ENCODE measurements at places on chromosomes 7 and 10. TPM values are rescaled to one million over a fixed set of nuclear protein-coding genes. Genes with fewer than 3 reads are reported as not detected.

GRCh38 chr7:158821171-158822031 lies 7.9 kb downstream of the ESYT2 start:
- no peak for DNase-seq

DNA sequence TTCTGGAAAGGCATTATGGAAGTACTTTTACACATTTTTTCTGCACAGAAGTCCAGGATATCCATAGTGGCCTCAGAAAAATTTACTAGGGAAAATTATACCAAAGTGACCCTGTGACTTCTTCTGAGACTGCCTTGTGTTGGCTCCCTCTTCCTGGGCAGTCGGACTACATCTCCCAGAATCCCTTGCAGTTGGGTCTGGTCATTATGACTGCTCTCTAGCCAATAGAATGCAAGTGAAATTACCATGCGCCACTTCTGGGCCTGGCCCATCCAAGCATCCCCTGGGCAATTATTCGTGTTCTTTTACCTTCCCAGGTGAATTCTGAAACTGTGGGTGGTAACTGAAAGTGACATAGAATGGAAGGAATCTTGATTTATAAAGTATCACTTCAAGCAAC lies 430.9 kb downstream of the ACTR3B start:
- DNase-seq: no peak

DNA sequence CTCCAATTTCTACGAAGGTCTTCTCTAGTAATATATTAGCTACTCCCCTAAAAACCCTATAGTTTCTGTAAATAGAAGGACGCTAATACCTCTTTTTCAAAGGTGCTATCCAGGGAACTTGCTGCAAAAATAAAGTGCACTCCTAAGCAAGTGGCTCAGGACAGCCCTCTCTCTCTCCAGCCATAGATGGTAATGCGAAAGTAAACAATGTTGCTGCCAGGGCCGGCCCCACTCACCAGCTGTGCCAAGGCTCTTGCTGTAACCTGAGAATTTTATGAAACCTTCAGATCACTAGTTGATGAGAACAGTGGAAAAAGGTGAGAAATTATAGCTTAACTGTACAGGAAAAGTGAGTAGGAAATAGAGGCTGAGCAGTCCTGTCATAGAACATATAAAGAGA lies 10.9 kb upstream of the TAS2R39 start:
- DNase-seq: no peak

DNA sequence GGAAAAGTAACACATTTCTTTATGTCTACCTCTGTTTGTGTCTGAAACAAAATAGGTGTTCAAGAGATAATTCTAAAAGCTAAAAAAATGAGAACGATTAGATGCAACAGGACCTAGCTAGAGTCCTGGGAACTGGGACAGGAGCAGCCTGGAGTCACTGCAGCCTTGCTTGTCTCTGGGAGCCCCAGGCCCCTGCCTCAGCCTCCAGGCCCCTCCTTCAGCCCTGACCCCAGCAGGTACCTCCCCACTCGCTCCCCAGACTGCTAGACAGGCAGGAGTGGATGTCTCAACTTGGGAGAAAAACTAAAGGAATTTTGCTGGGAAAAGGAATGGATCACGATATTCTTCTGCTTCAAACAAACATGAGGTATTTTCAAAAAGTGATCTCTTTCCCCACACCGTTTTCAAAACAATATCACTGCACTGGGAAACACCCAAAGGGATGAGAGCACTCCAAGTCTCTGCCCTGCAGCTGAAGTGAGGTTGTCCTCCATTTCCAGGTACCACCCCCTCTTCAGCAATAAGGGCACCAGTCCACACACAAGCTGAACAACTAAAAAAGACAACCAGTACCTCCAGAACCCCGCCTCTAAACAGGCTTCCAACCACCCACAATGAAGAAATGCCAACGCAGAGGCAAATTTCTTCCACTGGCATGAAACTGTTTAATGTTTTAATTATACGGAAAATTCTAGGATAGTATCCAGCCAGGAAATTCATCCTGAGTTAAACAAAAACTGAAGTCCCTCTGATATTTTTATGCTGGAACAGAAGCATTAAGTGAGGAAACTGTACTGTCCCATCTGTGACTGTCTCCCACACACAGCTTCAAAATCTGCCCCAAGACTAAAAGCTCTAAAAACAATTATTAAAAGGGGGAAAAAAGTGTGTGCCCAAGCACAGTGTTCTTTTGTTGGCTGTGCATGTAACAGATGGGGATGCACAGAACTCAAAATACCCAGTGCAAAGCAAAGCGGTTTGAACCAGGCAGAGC lies 47.2 kb downstream of the XPNPEP1 start:
- no peak for DNase-seq

DNA sequence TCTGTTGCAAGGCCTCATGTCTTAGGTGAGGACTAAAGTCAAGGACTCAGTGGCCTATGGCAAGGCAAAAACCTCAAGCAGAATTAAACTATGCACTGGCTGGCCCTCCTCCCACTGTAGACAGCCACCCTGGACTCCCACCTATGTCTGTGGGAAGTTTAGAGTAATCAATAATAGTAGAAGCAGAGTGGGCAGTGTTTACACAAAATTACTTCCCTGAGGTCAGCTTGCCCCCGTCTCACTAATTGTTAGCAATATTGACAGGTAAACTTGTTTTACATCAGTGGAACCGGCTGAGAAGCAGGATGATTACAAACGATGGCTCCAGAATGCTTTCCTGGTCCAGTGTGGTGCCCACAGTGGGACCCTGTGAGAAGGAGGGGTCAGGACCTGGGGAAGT lies 27.9 kb upstream of the NPFFR1 start:
- DNase-seq: no peak

DNA sequence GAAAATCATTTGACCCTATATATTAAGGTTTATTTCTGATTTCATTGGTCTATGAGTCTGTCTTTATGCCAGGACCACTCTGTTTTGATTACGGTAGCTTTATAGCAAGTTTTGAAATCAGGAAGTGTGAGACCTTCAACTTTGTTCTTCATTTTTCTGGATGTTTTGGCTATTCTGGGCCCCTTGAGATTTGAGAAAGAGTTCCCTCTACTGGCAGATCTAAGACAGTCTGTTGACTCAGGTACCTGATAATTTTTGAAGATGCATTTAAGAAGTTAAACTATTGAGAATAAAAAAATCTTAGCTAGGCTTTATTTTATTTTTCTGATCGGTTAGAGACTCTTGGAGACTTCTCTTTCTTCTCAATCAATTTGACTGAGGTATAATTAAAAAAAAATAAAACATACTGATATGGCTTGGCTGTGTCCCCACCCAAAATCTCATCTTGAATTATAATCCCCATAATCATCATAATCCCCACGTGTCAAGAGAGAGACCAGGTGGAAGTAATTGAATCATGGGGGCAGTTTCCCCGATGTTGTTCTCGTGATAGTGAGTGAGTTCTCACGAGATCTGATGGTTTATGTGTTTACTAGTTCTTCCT lies 209.2 kb downstream of the SNX10 start:
- no peak for DNase-seq

GRCh38 chr7:1526271-1526754 lies 4.2 kb upstream of the MAFK start:
- no peak for DNase-seq

GRCh38 chr10:12597788-12598765 lies 248.7 kb downstream of the CAMK1D start:
- DNase-seq: no peak

- DNase-seq: no peak
These were observed 567.8 kb downstream of the IPMK start for GRCh38 chr10:57699944-57700343.

DNA sequence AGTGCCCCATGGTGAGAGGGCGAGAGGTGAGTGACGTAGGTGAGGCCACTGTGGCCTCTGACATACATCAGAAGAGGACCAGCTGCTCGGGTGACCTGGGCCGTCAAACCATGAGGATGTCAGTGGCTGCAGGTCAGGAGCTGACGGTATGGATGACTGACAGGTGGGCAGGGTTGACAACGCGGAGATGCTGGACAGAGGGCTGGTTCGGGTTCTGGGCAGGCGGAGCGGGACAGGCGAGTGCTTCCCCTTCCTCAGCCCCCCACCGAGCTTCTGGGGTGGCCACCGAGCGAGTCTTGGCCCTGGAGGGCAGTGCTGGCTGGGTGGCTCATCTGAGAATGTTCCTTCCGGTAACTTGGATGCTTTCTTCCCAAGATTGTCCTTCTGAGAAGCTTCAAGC lies 91.8 kb downstream of the ACTR3B start:
- no peak for DNase-seq

DNA sequence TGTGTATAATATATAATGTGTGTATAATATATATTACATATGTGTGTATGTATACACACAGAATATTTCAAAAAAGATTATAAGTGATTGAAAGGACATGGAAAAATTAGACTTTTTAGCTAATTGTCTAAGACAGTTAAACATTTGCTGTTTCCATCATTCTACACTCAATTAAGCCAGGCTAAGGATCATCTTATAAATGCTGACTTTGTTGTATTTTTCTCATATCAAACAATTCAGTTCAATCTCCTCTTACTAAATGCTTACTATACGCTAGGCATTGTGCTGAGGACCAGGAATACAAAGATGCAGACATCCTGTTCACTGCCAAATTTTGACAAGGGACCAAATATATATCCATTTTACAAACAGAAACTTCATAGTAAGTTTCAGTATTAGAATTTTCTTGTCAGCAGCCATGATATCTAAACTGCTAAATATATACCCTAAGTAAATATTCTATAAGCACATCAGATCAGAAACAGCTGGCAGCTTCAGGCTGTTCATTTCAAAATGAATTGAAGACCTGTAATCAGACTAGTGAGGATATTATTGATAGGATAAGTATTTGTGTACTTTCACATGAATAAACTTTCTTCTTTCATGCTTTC lies 10.3 kb upstream of the LRRN3 start:
- DNase-seq: no peak

Gene MYH16
- polyA plus RNA-seq: 0.21 TPM

Gene NSUN6
- 22.7 TPM for polyA plus RNA-seq

Gene WIPF3
- polyA plus RNA-seq: 5.0 TPM

Gene TET1
- 9.3 TPM for polyA plus RNA-seq
